Suppressor macrophage treated with lipopolysaccharide for 4 hours (primary cell): ENCODE measurements at places on chromosomes 11 and 22.

- DNase-seq = no peak
Measured at GRCh38 chr11:94322501-94322900, 18.1 kb downstream of the IZUMO1R start.

- no peak for DNase-seq
Measured at GRCh38 chr11:92762121-92762540, 207.3 kb upstream of the MTNR1B start.

GRCh38 chr11:122556605-122557004, 98.9 kb upstream of the UBASH3B start:
- peak; percentile 9 for DNase-seq

GRCh38 chr11:113389272-113389671, 1.7 kb downstream of the ANKK1 start:
- no peak for DNase-seq

GRCh38 chr11:72208281-72208680, 8.3 kb upstream of the FOLR2 start:
- DNase-seq = peak; percentile 57

DNA sequence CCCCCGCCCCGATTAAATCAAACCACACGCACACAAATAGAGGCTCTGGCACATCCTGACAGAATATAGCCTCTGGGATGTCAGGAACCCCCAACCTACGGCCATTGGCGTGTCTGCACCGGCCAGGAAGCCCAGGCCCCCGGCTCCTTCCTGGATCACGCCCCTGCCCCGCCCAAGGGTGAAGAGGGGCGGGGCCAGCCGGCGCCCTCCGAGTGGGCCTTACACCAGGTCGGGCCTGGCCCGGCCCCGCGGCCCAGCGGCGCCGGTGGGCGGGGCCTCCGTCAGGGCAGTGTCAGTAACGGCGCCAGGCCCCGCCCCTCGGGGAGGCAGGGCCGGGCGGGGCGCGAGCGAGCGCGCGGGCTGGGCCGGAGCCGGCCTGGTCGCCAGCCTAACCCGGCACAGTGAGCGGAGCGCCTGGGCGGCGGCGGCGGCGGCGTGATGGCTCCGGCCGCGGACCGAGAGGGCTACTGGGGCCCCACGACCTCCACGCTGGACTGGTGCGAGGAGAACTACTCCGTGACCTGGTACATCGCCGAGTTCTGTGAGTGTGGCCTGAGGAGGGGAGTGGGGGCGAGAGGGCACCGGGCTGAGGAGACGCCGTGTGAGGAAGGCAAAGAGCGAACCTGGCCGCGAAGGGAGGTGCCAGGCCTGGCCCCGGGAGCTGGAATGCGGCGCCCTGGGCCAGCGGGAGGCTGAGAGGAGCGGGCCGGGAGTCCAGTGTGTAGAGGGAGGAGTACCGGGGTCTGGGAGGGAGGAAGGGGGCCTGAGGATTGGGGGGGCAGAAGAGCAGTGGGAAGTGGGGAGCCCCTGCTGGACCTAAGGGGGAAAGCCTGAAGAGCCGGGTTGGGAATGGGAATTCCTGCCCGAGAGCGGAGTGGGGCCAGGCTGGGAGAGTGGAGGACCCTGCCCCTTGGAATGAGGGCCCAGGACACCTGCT, at the start of gene ACER3:
Gene ACER3, plus strand, starts transcription at position 380 of the 937 bp plus-strand sequence. Its CDS starts 59 bp downstream, at position 439.
- DNase-seq = peak; percentile 98

GRCh38 chr11:132773751-132774150, 758.5 kb downstream of the OPCML start:
- DNase-seq = no peak

- no peak for DNase-seq
Measured at GRCh38 chr11:48064306-48064705, 83.9 kb downstream of the PTPRJ start.

- no peak for DNase-seq
Measured at GRCh38 chr11:94700622-94701021, 67.5 kb upstream of the AMOTL1 start.

DNA sequence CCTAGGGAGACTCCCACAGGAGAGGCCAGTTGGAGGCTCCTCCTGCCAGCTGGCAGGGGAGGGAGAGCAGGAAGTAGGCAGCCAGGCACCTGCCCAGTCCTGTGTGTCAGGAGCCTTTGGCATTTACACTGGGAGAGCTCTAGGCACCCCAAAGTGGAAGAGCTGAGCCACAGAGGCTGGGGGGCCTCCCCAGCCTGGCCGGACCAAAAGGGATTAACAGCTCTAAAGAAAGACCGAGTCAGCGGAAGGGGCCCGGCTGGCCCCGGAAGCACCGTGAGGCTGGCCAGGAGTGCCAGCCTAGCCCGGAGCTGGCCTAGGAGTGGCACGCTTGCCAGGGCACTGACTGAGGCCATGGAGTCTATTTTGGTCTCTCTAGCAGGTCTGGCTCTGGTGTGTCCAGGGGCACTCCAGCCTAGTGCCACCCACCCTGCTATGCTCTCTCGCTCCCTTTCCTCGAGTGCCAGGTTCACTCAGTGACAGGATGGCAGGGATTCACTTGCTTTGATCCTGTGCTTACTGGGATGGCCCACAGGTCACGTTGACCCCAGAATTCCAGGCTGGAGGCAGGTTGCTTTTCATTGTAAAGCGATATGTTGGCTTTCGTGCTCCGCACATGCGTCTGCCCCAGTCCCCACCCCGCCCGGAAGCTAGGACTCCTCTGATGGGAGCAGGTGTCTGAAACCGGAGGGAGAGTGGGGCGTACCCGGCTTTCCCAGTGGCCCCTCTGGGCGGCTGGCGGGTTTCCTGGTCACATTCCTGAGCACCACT, 3.3 kb upstream of the KMT5B start:
- DNase-seq = no peak
